Activated T-helper 1 cell treated with anti-CD3 and anti-CD28 coated beads, Interleukin-2, amount 50 U/mL, for 16 hours (primary cell): ENCODE measurements at places on chromosomes 5 and 9.

DNA sequence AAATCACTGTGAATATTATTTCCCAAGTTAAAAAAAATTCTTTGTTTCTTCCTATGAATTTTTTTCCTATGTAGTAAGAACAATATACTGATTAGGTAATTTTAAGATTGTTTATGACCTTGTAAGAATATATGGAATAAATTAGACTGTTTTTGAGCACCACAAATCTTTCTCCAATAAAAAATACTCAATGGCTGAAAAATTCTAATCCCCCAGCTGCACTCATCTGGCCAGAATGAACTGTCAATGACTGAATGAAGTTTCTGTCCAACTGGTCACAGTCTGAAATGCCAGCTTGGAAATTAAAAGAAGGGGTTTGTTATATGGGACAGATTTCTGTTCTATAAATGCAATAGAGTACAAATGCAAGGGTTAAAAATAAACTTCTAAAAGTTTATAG lies 569.5 kb upstream of the SEMA6A start:
- DNase-seq: no peak

DNA sequence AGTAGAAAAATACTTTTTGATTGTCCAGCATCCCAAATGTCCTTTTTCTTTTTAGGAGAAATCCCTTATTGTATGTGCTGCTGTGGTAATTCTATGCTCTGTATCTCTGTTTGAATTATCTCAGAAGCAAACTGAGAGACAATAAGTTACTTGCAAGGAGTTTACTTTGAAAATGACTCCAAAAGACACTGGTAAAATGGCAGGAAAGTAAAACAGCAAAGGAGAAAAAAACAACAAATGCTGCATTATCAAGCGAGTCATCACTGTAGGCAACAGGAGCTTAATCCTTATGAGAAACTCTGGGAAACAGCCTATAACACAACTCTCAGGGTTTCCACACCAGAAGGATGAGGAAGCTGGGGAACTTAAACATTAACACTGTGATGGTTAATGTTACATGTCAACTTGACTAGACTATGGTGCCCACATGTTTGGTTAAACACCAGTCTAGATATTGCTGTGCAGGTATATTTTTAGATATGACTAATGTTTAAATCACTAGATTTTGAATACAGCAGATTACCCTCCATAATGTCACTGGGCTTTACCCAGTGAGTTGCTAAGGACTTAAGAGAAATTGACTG lies 92.6 kb upstream of the GAS1 start:
- DNase-seq: no peak

- no peak for DNase-seq
These were observed 16.5 kb upstream of the SPINK14 start for GRCh38 chr5:148151872-148152271.

DNA sequence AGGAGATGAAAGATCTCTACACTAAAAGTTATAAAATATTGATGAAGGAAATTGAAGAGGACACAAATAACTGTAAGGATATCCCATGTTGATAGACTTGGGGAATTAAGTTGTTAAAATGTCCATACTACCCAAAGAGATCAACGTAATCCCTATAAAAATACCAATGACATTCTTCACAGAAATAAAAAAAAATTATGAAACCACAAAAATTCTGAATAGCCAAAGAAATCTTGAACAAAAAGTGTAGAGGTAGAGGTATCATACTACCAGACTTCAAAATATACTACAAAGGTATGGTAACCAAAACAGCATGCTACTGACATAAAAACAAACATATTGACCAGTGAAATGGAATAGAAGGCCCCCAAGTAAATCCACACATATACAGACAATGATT lies 71.5 kb upstream of the ELL2 start:
- DNase-seq: no peak

GRCh38 chr5:113123618-113124017 lies 147.0 kb downstream of the DCP2 start:
- DNase-seq: no peak
